ENCODE measurements at places on chromosomes 7 and 10.

GRCh38 chr7:92767437-92767836 lies 68.9 kb downstream of the CDK6 start:
- no peak for DNase-seq

- no peak for DNase-seq
Observed at GRCh38 chr7:45086331-45087065, 2.3 kb downstream of the NACAD start.

- DNase-seq = no peak
Observed at GRCh38 chr10:103839519-103839871, 15.9 kb downstream of the SH3PXD2A start.

GRCh38 chr10:4344492-4344994 lies 481.5 kb upstream of the AKR1E2 start:
- DNase-seq = no peak

DNA sequence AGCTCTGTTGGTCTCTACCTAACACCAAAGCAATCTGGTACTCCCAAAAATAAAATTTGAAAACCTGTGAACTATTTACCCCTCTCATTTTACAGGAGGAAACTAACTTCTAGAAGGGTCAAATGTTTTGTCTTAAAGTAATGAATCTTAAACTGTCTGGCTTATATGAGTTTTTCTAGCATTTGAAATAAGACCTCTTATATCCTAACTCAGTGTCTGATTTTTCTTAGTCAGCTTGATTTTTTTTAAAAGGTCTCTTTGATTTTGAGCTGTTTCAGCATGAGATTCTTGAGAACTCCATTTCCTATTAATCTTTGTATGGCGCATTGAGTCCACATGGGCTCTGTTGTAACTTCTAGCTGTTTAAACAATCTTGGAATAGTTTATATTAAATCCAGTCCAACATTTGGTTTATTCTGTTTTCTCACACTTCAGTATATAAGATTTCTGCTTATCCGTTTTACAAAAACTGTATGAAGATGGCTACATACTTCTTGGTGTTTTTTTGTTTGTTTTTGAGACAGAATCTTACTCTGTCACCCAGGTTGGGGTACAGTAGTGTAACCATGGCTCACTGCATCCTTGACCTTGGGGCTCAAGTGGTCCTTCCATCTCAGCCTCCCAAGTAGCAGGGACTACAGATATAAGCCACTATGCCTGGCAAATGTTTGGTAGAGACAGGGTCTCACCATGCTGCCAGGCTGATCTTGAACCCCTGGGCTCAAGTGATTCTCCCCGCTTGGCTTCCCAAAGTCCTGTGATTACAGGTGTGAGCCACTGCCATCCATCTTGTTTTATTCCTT lies 91.1 kb downstream of the PPP1R9A start:
- no peak for DNase-seq

GRCh38 chr7:4139656-4140625 lies 542.2 kb upstream of the FOXK1 start:
- DNase-seq = no peak

GRCh38 chr7:25215694-25216335 lies 12.5 kb downstream of the NPVF start:
- no peak for DNase-seq

DNA sequence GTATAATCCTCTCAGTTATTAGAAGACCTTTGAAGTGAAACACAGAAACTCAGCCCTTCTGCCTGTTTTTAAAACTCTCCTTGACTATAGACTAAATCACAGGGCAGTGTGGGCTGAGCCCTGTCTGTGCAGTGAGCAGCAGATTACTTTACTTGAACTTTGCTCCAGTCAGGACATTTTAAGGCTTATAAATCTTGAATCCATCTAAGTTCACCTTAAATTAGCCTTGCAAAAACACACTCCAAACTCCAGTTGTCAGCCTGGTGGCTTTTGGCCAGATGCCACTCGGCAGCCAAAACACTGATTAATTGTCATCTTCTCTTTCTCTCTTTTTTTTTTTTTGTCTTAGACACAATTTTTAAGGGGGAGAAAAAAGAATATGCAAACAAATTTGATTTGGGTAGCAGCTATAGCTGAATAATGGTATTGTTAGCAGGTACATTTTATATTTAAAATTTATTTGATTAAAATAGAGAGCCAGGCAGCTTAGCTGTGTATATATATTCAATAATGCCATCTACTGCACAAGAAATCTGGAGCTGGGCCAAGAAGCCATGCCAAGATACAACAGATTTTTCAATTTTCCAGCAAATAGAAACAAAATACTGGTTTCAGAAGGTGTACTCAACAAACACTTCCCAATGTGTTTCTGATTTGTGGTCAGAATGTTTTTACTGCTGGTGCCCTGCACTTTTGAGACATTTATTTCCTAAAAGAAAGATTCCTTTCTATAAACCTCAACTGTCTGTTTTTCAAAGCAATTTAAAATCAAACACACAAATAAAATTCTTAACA lies 247.7 kb downstream of the TFEC start:
- no peak for DNase-seq

DNA sequence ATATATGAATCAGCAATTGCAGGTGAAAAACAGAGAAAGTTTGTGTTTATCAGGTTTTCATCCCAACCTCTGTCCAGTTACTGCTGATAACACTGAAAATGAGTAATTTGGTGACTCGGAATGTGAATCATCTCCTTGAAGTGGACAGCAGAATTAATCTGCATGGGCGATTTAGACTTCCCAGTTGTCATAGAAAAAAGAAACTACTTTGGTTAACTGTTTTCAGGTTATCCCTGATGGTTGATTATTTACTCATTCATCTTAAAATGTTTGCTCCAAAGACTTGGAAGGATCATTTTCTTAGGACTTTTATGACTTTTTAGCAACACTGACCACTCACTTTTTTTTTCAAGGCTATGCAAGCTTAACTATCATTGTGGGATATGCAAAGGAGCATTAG lies 504.1 kb upstream of the ANKRD30A start:
- DNase-seq = no peak

Data from activated gamma-delta T cell treated with Interleukin-2 at 50 U/mL for 16 hours (primary cell).